ENCODE measurements at places on chromosomes 6 and 20.

GRCh38 chr6:161128680-161129196 is 137.2 kb downstream of the MAP3K4 start:
- DNase-seq, result no peak

GRCh38 chr6:45044086-45044485 is 284.0 kb upstream of the RUNX2 start:
- DNase-seq, result no peak

DNA sequence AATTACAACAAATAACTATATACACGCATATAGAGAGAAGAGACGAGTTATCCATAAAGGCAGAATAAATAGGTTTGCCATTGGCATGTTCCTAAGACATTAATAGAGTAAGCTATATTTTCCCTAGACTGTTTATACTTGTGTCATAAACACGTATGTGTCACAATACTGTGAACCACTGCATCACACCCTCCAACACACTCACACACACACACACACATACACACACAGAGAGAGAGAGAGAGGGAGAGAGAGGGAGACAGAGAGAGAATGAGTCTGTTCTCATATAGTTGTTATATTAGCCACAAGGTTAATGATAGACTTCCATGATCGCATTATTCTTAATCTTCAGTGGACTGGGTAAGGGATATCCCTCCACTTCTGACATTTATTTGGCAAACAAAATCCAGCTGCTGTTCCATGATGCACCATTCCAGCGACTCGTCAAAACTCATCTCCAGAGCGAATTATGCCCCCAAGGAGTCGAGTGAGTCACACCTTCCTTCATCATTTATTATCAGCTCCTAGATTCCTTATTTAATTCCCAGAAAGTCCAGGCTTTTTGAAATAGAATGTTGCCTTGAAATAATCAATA is 82.8 kb upstream of the HIVEP1 start:
- DNase-seq, result no peak

DNA sequence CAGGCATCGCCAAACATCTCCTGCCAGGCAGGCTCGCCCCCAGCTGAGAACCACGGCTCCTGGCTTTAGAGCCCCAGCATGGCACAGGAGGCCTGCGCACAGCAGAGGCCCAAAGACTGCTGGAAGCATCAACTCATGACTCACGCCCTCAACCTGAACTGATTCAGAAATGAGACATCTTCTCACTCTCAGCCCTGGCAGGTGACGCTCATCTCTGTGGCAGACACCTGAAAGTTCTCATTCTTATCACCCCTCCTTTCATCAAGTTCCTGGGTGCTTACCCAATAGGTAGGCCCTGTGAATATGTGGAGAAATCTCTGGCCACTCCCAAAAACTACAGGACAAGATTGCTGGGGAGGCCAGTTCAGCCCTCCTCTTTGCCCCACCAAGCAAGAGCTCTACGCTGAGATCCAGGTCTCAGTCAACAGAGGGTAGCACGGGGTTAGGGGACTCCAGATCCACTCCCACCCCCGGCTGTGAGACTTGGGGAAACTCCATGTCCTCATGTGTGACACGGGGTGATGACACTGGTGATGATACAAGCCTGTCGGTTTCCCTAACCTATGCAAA is 11.3 kb downstream of the NFATC2 start:
- no peak for DNase-seq

GRCh38 chr6:42007286-42008137 is 42.8 kb upstream of the TAF8 start:
- no peak for DNase-seq

GRCh38 chr6:70150521-70150920 is 152.4 kb downstream of the COL9A1 start:
- DNase-seq, result no peak

- no peak for DNase-seq
Measured at GRCh38 chr20:19502169-19502568, 255.9 kb upstream of the RIN2 start.

- DNase-seq, result no peak
Measured at GRCh38 chr6:122284848-122285247, 114.6 kb upstream of the HSF2 start.

- no peak for DNase-seq
Measured at GRCh38 chr6:5580736-5581581, 319.6 kb downstream of the FARS2 start.

DNA sequence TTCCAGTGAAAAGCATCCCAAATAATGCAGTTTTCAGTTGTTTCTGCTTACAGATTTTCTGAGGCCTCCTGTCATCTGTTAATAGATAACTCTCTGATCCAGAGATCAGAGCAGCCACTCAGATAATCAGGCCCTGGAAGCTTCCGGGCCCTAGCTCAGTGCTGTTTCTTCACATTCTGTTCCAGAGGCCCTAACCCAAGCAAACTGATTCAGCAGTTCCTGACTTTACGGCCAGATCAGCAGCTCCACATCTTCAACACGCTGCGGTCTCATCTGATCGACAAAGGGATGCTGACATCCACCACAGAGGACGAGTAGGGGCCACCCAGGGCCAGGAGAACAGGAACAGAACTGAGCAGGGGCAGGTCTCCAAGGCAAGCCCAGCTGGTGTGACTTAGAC is 63.1 kb downstream of the CDS2 start:
- DNase-seq, result no peak

GRCh38 chr6:159931112-159931511 is 37.8 kb upstream of the IGF2R start:
- no peak for DNase-seq

- DNase-seq, result no peak
Measured at GRCh38 chr20:17066902-17067301, 159.9 kb upstream of the PCSK2 start.

- DNase-seq, result no peak
Measured at GRCh38 chr6:37060195-37060559, 54.7 kb downstream of the FGD2 start.

GRCh38 chr20:56418385-56418861 is 6.4 kb downstream of the CASS4 start:
- no peak for DNase-seq

GRCh38 chr6:45756606-45757005 is 259.1 kb downstream of the CLIC5 start:
- no peak for DNase-seq

DNA sequence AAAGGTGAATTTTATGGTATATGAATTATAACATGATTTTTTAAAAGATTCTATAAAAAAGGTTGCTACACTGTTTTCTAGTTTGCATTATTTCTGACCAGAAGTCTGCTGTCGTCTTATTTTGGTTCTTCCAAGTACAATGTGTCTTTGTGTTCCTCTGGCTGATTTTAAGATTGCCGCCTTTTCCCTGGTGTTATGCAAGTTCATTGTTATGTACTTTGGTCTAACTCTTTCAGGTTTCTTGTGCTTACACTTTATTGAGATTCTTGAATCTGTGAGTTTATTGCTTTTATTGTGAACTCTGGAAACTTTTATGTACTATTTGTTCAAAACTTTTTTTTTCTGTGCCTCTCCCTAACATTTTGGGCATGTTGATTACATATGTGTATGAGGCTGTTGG is 109.8 kb downstream of the RFX6 start:
- DNase-seq, result no peak

DNA sequence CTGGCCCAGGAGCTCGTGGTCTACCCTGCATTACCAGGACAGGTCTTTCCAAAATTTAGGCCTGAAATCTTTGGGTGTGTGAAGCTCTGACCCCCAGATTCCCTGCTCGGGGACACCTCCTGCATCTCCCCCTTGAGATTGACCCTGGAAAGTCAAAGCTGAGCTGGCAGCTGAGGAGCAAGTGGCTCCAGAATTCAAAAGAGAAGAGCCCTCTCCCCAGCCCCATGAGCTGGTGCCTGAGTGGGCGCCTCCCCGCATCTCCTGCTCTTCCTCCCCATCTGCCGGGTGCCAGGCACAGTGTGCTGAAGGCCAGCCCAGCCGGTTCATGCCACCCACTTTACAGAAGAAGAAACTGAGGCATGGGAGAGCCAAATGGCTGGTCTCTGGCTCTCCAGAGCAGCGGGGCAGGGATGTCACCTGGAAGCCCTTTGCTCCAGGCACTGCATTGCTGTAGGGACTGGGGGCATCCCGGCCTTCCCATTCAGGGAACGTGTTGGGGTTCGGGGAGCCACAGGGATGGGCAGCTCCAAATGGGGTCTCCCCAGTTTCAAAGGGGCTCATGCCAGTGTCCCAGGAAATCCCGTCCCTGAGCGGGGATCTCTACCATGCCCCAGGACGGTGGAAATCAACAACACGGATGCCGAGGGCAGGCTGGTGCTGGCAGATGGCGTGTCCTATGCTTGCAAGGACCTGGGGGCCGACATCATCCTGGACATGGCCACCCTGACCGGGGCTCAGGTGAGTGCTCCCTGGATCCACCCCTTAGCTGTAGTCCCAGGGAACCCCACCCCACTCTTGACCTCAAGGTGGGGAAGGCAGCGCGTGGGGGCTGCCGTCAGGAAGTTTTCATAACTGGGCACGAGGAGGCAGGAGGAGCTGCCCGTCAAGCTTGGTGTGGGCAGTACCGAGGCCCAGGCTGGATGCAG is 20.5 kb downstream of the NPEPL1 start:
- DNase-seq, result no peak
